ENCODE measurements at places on chromosomes 11 and 22. TPM values are rescaled to one million over a fixed set of nuclear protein-coding genes. Genes with fewer than 3 reads are reported as not detected.

- DNase-seq = no peak
These were observed 811.4 kb downstream of the BRD1 start for GRCh38 chr22:49015993-49016908.

GRCh38 chr11:112241486-112241885, 15.3 kb downstream of the PTS start:
- no peak for DNase-seq

GRCh38 chr11:45215098-45215865, 68.8 kb downstream of the PRDM11 start:
- DNase-seq = no peak

- DNase-seq = no peak
These were observed 11.0 kb downstream of the OSBPL5 start for GRCh38 chr11:3154001-3154599.

DNA sequence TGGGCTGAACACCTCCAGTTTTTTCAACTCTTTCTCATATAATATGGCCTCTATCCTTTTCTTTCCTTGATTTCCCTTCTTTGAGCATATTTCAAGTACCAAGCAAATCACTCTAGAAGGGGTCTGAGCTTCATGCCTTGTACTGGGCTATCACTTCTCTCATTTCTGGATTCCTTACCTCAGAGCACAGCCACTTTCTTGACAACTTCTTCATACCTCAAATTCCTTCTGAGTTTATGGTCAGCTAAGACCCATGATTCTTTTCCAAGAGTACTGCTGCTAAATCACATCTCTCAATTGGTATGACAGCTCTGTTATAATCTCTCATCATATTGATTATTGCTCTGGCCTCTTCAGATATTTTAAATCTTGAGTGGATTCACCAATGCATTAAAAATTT, 224.8 kb upstream of the ZBED5 start:
- no peak for DNase-seq

DNA sequence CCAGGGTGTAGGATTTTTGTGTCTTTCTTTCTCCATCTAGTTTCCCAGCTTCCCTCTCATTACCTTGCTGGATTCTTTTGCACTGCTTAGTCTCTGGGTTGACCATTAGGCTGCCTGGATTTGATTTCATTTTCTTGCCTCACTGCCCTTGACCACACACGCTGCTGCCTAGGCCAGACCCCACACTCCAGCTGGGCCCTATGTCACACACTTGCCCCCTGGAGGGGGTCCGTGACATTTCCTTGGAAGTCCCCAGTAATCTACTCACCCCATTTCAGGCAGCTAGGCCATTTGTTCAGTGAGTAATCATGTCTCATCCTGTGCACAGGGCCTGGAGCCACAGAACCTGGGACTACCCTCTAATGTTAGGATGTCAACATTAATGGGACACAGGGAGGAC, 81.9 kb upstream of the SPON1 start:
- no peak for DNase-seq

GRCh38 chr22:28507896-28508295, 171.7 kb downstream of the TTC28 start:
- DNase-seq = no peak

DNA sequence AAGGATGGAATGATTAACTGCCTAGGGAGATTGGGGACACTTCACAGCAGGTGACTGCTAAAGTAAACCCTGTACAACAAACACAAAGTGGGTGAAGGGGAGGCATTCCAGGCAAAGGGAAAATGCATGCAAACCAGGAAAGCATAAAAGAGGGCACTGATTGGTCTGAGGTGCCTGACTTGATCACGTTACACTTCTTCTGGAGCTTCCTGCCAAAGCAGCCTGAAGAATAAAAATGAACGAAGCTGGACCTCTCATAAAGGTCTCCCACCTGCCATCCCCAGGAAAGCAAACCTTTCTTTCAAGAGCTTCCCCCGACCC, 46.7 kb upstream of the SCUBE2 start:
- no peak for DNase-seq

DNA sequence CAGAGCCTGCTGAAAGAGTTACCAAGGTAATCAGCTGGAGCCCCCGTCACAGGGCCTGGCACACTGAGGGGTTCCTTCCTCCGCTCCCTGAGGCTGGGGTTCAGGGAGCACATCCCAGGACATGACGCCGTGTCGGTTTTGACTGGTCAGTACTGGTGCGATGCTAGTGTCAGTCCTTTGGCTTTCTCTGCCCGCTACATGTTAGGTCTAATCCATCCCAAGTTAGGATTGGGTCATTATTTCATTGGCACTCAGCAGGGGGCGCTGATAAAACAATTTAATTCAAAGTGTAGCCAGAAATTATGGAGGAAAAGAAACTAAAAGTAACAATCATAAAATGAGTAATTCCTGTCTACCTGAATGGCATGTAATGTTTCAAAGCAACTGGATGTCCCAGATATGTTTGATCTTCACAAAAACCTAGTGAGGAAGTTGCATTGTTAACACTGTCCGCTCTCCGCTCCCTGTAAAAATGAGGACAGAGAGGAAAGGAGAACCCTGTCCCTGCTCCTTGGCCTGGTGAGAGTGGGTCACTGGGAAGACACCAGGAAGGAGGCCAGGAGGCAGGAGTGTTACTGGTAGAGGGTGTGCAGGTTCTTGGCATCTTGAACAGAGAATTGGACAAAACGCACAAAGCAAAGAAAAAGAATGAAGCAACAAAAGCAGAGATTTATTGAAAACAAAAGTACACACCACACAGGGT, 27.1 kb downstream of the TSKU start:
- peak; percentile 49 for DNase-seq

DNA sequence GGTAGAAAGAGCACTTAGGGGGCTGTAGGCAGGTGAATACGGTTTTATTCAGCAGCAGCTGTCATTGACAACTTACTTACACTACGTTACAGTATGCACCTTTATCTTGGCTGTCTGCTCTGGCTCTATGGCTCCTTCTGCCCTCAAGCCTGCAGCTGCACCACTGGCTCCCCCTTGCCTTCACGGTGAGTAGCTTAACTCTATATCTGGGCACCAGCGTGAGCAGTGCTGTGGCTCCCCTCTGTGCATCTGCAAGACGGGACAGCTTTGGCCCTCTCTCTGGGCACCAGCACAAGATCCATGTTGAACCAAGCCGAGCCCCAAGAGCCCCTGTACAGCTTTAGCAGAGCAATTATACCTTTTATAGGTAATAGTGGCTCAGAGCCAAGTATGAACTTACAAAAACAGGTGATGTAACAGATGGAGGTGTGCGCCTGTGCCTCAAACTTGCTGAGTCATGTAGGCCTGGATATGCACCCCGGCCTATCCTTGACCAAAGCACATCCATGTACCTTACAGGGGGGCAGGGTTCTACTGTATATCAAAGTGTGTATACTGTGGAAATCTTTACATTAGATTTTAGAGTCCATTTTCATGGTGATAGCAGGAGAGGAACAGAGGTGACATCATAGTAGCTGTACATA, 96.9 kb upstream of the CTSC start:
- DNase-seq = no peak

DNA sequence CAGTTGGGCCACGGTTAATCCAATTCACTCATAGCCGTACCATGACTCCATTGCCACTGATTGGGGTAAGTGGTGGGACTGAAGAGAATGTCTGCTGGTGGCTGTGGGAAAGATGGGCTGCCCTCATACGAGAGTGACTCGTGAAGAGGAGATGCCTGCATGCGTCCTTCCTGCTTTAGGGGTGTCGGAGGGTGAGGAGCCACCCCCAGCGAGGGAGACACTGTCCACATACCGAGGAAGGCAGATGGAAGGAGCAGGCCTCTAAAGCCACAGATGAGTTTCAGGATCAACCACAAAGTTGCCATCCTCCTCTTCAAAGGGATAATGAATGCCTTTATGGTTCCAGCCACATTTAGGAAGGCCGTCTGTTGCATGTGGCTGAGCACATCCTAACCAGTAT, 83.2 kb downstream of the GRIK4 start:
- DNase-seq = no peak

DNA sequence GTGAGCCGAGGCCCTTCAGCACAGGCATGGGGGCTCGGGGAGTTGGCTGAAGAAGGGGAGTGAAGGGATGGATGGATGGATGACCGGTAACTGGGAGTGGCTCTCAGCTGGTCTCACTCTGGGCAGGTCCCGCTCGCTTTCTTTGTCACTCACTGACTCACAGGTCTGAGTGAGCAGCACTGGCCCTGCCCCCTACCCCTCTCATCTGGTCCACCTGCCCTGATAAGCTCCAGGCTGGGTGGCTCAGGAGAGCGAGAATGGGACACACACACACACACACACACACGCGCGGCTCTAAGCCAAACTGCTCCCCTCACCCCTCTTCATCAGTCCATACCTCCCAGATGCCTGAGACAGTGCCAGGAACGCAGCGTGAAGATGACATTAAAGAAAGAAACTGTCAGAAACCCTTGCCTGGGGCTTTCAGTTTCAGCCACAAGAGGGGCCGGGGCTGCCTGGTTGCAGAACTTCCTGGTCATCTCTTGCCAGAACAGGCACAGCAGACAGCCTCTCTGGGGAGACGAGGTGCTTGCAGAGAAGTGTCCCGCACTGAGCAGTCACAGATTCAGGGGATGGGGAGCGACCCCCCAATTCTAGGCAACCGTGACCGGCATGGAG, 16.5 kb upstream of the SHISAL1 start:
- no peak for DNase-seq

DNA sequence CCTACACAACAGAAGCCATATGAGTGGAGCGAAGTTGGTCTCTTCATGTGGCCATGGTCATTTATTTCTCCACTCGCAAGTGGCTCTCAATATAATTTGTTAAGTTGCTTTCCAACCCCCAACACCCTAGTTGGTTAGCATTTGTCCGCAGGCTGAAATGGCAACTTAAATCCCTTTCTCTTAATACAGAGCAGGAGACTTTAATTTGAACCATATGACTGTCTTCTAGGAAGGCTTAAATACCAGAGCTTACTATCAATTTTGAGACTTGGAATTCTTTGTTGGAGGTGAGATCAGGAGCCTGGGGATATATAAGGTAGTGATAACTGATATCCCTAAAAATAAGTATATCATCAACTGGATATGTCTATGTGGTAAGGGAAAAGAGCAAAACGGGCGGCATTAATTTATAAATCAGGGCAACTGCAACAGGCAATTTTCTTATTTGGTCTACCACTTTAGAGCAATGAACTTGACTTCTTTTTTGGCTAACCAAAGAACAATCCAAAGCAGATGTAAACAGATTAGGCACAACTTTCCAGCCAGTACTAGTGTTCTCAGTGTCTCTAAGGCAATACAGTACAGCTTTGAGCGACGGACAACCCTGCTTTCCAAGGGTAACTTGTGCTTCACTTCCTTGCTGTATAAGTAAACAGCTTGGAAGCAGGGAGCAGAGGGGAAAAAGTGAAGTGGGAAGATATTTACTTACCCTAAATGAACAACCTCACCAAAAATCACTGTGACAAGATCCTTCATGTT, 74.7 kb upstream of the APOA1 start:
- DNase-seq = no peak

DNA sequence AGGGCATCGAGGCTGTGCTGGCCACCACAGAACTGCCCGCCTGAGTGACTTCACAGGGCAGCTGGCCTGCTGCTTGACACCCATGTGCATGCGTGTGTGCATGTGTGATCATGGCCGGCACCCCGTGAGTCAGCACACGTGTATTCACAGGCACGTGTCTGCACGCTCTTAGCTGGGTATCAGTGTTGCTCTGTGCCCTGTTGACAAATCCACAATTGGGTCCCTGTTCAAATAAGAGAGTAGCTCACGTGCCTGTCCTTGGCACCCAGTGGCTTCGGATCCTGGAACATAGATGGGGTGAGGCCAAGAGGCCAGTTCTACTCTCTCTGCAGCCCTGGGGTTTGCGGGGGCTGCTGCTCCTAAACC, 14.0 kb downstream of the B3GAT1 start:
- DNase-seq = no peak

GRCh38 chr11:10021563-10021962, 272.5 kb downstream of the SBF2 start:
- DNase-seq = peak; percentile 32

- no peak for DNase-seq
These were observed 92.6 kb downstream of the OR5AK2 start for GRCh38 chr11:57081356-57081755.

DNA sequence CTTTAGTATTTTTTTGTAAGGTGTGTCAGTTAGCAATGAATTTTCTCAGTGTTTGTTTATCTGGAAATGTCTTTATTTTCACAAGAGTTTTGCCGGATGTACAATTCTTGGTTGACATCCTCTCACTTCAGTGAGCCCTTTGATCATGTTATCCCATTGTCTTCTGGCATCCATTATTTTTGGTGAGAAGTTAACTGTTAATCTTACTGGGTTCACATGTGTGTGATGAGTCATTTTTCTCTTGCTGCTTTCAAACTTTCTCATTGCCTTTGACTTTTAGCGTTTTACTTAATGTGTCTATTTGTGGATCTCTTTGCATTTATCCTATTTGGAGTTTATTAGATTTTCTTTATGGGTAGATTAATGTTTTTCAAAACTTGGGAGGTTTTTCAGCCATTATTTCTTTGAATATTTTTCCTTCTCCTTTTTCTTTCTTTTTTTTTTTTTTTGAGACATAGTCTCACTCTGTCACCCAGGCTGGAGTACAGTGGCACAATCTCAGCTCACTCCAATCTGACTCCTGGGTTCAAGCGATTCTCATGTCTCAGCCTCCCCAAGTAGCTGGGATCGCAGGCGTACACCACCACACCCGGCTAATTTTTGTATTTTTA, 100.5 kb upstream of the RRM1 start:
- no peak for DNase-seq

DNA sequence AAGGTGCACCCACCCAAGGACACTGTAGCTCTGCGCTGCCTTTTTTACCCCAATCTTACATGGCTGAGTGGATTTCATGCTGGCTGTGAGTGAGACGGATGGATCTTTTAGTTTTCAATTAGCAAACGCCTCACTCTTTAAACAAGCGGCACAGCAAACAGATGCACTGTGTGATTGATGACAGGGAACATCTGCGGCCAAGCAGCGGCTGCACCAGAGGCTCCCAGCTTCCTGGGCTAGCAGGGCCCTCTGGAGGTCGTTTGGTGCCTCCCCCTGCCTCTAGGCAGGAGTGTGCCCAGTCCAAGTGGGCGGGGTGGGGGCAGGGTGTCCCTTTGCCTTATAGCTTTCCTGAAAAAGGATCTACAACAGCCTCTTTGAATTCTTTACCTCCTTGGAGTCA, 2.1 kb upstream of the DRD2 start:
- DNase-seq = peak; percentile 6

DNA sequence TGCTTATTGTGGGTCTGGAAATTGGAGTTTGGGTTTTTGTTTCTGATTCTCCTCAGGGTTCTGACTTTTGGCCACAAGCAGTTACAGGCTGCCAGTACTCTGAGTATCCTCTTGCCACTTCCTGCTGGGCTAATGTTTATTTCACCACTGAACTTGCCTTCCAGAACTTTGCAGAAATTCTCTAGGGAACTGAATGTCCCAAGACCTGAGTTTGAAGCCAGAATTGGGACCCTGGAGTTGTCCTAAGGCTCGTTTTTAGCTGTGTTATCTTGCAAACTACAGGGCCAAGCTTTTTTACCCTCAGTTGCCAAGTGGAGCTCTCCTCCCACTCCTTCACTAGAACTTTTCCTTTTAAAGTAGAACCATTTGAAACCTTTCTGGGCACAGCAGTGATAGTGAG, 89.9 kb downstream of the FAT3 start:
- no peak for DNase-seq

The TMEM86A gene
- polyA plus RNA-seq = 0.81 TPM

The GPHA2 gene
- not detected for polyA plus RNA-seq

The TEX12 gene
- 1.6 TPM for polyA plus RNA-seq

The CHRM4 gene
- 5.8 TPM for polyA plus RNA-seq

The C1QTNF4 gene
- polyA plus RNA-seq = 1.7 TPM

The RAB36 gene
- polyA plus RNA-seq = 1.7 TPM

The NAALAD2 gene
- polyA plus RNA-seq = not detected

The SESN3 gene
- 3.5 TPM for polyA plus RNA-seq

The MMP10 gene
- 0.37 TPM for polyA plus RNA-seq

The GGTLC3 gene
- polyA plus RNA-seq = 2.2 TPM

Measured in small intestine (tissue), 16 donors.